H7 (cell line): ENCODE measurements at places on chromosomes 11 and 22. TPM values are rescaled to one million over a fixed set of nuclear protein-coding genes. Genes with fewer than 3 reads are reported as not detected.
A peak's percentile ranks its signal among the peaks of the same experiment; 100 is the strongest.

Gene INPP5J
- 10.6 and 11.9 TPM in 2 replicates for total RNA-seq

Gene LRRC74B
- total RNA-seq = not detected in 2 replicates

- no peak for DNase-seq
Observed at GRCh38 chr11:76591416-76591815, 79.1 kb downstream of the LRRC32 start.

DNA sequence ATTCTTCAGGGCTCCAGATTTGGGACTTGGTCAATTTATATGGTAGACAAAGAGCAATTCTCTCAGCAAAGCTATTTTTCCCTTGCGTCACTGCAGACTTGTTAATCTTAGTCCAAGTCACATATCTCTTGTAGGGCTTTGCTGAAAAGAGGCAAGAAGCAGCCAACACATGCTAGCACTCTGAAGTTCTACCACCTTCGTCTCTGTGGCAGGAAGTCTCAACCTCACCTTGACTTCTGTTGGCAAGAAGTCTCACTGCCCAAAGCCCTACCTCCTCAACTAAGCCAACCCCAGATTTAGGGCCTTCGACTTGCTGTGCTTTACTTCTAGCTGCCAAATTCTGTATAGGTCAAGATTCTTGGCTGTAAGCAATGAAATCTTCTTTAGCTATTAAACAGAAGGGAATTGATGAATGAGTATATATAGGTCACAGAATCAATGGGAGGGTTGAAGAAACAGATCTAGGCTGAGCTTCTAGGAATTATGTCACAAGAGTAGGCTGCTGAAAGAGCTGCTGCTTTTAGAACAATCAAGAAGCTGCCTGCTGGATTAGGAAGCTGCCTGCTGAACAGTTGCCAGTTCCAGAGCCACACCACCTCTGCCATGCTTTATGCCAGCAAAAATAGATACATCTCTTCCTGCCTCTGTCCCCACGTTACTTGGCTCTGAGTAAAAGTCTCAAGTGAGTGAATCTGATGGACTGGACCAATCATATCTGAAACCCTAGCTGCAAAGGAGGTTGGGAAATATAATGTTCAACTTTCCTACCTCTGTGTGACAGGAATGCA lies 17.6 kb upstream of the NCR3LG1 start:
- DNase-seq = no peak

GRCh38 chr11:8061555-8062428 lies 19.2 kb upstream of the TUB start:
- DNase-seq = no peak

Gene OR10G6
- total RNA-seq = not detected in 2 replicates

Gene KLHDC7B
- not detected in 2 replicates for total RNA-seq

GRCh38 chr22:45686836-45687235 lies 15.2 kb downstream of the ATXN10 start:
- no peak for DNase-seq

Gene CTSW
- total RNA-seq = not detected in 2 replicates

DNA sequence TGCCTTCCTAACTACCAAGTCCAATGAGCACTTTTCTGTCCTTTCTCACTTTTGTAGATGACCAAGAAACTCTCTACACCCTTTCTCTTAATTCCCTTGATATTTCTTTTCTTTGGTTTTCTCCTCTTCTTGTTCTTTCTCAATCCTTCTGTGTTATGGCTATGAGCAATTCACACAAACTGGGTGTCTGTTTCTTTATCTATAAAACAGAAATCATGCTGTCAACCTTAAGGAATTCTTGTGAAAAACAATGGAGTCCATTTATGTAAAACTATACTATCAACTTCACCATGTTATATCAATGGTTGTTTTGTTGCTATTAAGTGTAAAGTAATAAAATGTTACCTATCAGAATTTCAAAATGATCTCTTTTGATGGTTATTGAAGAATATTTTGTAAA lies 7.2 kb downstream of the MTNR1B start:
- no peak for DNase-seq

GRCh38 chr11:110207123-110207522 lies 89.3 kb downstream of the RDX start:
- no peak for DNase-seq

Gene CCND1
- total RNA-seq = 220 and 292 TPM in 2 replicates

- no peak for DNase-seq
Observed at GRCh38 chr11:29161191-29161590, 855.6 kb downstream of the KCNA4 start.

DNA sequence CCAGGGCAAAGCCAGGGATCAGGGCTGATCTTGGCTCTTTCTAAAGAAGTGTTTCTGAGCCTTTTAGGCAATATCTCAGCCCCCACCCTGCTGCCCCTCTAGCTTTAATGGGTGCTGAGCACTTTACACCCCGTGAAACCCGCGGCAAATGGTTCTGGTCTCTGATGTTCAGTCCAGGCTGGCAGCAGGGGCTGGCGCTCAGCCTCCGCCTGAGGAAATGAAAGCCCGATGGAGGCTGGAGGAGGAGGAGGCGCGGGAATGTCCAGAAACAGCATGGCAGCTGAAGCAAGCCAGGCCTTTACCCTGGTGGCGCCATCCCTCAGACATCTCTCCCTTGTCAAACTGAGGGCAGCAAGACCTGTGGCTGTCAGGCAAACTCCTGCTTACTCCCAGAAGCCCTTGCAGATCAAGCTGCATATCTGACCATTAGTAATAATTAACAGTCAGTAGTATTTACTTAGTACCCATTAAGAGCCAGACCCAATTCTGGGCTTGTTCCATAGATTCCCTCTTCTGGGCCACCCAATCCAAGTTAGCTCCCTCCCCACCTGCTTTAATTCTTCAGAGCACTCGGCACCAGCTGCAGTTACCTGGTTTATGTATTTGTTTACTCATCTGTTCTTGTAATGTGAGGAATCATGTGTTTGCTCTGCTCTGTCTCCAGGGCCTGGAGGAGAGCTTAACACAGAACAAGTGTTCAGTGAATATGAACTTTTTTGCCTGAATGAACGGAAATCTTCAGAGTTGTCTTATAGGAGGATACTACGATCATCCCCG lies 15.0 kb upstream of the ALX4 start:
- DNase-seq = no peak

Gene FIBIN
- 0.07 TPM in 2 replicates for total RNA-seq

Gene C1QTNF5
- 2.1 TPM in 2 replicates for total RNA-seq

- DNase-seq = no peak
Observed at GRCh38 chr22:33771136-33771535, 149.1 kb downstream of the LARGE1 start.

GRCh38 chr22:38083931-38084631 lies at the start of gene SLC16A8:
TSS of gene SLC16A8 (minus strand) at chr22:38084184. CDS start at chr22:38082873, 1,311 bp downstream.
- DNase-seq = peak; percentile 81

Gene RGL4
- not detected in 2 replicates for total RNA-seq

DNA sequence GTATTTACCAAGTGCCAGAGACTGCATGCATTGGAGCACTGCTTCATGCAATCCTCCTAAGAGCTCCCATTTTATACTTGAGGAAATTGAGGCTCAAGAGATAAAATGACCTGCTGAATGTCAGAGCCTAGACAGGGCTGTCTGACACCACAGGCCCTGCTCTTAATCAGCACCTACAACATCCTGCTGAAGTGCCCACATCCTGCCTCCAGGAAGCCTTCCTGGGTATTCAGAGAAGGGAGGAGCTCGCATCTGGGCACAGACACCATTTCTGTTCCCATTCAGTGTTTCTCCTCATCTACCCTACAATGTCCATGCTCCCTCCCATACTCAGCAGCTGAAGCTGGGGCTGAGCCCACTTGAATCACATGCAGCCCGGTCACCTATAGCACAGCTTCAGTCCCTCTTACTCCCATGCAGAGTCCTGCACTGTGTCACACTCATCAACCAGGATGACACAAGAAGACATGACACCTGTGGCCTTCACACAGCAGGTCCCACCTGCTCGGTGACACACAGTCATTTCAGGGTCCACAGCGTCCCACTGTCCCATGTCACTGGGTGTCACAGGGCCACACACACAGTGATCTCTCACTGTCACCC lies 53.1 kb downstream of the PDE2A start:
- no peak for DNase-seq

GRCh38 chr11:117171404-117172061 lies 7.0 kb upstream of the SIDT2 start:
- DNase-seq = no peak

- no peak for DNase-seq
Observed at GRCh38 chr11:26842478-26843282, 120.8 kb upstream of the SLC5A12 start.

Gene TMPRSS5
- total RNA-seq = 0.21 and 0.44 TPM in 2 replicates

DNA sequence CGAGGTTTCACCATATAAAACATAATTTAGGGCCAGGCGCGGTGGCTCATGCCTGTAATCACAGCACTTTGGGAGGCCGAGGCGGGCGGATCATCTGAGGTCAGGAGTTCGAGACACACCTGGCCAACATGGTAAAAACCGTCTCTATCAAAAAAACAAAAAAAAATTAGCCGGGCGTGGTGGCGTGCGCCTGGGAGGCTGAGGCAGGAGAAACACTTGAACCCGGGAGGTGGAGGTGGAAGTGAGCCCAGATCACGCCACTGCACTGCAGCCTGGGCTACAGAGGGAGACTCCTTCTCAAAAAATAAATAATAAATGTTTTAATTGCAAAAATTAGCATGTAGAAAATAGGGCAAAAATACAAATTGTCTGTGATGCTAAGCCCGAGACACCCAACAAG lies 993 bp upstream of the SFI1 start:
- DNase-seq = no peak

GRCh38 chr11:120807414-120808150 lies 216.3 kb upstream of the TBCEL start:
- DNase-seq = peak; percentile 68

Gene OR51B5
- total RNA-seq = 0.15 TPM in 1 of 2 replicates, not detected in the other

Gene ADM
- total RNA-seq = 103 and 106 TPM in 2 replicates

DNA sequence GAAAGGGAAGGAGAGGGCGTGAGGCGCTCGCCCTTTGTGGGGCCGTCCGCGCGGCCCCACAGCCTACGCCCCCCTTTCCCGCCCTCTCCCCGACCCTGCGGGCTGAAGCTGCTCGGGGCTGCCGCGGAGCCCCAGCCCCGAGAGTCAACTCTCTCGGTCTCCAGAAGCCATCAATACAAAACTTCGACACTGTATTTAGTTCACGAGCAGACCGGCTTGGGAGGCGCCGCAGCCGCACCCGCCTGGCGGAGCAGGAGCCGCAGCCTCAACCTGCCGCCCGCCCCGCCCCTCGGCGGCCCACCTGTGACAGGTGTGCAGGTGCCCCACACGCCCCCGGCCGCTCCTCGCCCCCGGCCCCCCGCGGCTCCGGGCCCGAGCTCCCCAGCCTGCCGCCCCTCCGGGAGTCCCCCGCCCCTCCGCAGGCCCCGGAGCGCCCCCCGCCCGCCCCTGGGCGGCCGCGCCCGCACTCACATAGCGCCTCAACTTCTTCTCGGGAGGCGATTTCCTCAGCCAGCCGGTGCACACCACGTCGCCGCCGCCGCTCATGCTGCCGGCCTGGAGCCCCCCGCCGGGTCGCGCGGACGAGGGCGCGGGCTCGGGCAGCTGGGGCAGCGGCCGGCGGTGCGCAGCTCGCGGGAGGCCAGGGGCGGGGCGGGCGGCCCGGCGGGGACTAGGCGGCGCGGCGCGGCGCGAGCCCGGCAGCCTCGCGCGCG lies at the start of gene GAB2:
GAB2 (minus strand) TSS at position 646 of the 713 bp plus-strand sequence; CDS start at position 546, 100 bp downstream.
- peak; percentile 78 for DNase-seq

GRCh38 chr22:37259540-37260029 lies 15.5 kb upstream of the RAC2 start:
- peak; percentile 67 for DNase-seq

- DNase-seq = no peak
Observed at GRCh38 chr11:60872124-60872960, 5.0 kb downstream of the ZP1 start.

GRCh38 chr11:130001461-130002351 lies 929 bp downstream of the PRDM10 start:
- DNase-seq = no peak

DNA sequence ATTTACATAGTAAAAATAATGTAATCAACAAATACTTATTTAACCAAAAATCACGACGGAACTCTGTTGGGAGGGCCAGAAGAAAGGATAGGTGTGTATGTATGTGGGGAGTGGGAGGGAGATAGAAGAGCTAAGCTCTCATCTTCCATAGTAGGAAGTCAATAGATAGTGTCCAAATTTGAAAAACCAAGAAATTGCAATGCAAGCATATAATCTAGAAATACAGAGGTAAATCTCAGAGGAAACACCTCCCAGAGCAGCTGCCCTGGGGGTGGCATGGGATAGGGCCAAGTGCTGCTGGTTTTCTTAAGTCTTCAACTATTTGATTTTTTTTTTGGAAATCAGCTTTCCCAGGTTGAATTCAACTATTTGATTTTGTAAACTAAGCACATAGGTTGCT lies 16.9 kb downstream of the C11orf86 start:
- no peak for DNase-seq

Gene FXYD2
- total RNA-seq = 0.07 and 0.66 TPM in 2 replicates

DNA sequence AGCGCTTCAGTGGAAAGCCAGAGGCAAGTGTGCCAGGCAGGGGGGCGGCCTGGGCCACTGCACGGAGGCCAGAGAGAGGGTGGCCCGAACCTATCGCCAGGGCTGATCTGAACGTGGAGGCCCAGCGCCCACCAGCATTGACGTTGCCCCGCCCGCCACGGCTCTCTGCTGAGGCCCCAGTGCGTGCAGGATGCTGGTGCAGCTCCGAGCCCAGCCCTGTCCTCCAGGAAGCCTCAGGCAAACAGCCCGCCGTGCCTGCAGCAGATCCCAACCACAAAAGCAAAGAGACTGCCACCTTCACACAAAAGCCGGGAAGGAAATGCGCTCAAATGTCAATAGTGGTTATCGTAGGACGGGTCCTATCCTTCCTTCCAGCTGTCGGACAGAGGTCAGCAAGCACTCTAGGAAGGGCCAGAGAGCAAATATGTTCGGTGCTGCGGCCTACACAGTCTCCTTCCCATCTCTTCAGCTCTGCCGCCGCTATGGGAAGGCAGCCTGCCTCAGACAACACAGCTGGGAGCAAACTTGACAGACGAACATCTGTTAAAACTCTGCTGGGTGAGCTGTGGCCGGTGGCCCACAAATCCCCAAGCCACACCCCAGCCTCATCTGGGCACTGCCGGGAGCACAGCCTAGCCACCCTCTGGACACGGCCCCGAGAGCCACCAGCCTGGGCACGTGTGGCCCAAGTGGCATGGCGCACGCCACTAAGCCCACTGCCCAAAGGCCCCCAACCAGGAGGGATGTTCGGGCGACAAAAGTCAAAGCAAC lies 146.2 kb downstream of the CRYBB2 start:
- DNase-seq = no peak

DNA sequence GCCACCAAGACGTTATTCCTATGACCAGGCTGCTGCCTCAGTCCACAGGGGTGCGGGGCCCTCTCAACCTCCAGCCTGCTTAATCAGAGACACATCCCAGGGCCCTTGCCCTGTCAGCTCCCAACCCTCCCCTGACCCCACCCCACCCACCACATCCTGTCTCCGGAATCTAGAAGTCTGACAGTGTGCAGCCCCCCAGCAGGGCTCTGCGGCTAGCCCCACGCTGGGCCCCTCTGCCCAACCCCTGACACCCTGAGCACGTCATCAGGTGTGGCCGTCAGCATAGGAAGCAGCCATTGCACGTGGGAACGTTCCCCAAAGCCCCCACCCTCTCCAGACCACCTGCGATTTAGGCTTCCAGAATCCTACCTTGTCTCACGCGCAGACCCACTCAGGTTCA lies 34.3 kb upstream of the IGSF9B start:
- no peak for DNase-seq
